ENCODE measurements at places on chromosomes 3 and 15.

GRCh38 chr15:38002883-38003477 is 68.5 kb downstream of the TMCO5A start:
- DNase-seq = no peak

DNA sequence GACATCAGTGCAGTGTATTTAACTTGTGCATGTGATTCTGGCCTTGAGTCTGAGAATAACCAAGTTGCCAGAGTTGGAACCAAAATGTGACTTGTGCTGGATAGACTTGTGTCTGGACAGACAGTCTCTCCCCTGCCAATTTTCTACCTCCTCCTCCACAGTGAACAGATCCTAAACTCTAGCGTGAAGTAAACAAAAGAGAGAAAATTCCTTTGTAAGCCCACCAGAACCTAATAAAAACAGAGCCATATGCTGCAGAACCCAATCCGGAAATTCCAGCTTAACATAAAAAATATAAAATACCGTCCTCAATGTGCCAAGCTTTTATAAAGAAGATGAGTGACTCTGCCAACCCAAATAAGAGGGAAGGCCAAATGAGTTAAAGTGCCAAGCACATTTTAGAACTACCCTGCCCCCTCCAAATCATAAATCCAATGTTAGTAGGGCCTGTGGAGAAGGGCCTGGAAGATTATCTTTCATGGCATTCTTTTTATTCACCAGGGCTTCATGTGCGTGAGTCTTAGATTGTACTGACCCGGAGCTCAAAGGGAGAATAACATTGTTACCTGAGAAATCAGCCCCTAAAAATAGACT is 344.6 kb upstream of the PROK2 start:
- no peak for DNase-seq

- no peak for DNase-seq
These were observed 55.5 kb upstream of the GNB4 start for GRCh38 chr3:179506792-179507191.

DNA sequence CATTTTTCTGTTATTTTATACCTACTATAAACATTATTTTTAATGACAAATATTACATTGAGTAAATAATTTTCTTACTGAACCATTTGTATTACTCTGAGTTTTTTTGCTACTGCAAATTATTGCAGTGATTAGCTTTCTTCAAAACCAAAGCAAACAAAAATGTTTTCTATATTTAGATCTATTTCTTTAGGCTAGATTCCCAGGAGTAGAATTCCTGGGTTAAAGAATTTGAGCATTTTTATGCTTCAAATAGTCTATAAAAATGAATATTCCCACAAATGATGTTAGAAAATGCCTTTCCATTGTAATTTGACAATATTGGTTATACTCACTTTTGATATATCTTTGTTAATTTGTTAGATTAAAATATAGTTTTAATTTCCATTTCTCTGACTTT is 76.8 kb downstream of the LEKR1 start:
- no peak for DNase-seq

GRCh38 chr15:70036585-70037291 is 61.0 kb downstream of the TLE3 start:
- DNase-seq = no peak

DNA sequence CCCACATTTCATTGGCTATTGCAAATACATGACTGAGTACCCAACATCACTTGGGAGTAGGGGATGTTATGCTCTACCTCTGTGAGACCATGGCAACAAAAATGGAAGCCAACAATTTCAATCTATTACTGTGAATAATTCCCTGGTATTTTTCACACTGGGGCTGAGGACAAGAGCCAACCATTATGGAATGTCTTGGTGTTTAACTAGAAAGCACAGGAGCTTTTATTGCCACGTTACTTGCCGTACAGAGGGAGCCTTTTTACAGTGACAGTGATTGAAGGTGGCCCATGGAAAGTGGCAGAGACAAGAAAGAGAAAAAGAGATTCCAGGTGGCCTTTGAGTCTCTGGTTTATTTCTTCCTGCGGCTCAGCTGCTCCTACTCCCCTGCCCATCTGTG is 105.7 kb upstream of the TBC1D5 start:
- DNase-seq = no peak

DNA sequence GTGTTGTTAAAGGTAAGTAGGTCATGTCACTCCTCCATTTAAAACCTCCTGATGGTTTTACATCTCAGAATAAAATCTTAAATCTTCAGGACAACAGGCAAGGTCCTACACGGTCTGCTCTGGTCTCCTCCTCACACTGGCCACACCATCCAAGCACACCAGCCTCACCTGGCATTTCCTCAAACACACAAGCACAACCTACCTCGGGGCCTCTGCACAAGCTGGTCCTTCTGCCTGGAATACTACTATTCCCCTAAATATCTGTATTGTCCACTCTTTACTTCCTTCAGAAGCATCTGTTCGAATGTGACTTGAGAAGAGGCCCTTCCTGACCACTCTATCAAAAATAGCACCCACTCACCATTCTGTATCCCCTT is 1.8 kb downstream of the GORASP1 start:
- no peak for DNase-seq

DNA sequence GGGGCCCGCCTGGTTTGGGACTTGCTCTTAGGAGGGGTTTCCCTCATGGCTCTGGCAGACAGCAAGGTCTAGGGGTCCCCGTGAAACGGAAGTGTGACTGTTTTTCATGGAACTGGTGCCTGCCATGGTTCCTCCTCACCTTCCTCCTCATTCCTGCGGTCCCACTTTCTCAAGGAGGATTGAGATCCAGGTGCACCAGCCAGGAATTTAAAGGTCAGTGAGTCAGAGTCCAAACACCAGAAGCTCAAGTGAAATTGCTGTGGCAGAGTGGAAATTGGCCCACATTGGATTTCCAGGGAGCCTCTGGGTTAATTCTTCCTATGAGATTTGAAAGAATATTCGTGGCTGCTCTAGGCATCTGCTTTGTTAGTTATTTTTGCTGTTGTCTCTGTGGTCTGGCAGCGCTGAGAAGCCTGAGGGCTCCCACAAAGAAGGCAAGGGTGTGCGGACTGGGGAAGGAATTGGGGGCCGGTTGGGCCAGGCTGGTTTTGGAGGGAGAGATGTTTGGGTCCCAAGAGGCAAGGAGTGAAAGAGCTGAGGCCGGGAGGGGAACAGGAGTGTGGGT is 60.4 kb upstream of the TNFAIP8L3 start:
- DNase-seq = no peak

DNA sequence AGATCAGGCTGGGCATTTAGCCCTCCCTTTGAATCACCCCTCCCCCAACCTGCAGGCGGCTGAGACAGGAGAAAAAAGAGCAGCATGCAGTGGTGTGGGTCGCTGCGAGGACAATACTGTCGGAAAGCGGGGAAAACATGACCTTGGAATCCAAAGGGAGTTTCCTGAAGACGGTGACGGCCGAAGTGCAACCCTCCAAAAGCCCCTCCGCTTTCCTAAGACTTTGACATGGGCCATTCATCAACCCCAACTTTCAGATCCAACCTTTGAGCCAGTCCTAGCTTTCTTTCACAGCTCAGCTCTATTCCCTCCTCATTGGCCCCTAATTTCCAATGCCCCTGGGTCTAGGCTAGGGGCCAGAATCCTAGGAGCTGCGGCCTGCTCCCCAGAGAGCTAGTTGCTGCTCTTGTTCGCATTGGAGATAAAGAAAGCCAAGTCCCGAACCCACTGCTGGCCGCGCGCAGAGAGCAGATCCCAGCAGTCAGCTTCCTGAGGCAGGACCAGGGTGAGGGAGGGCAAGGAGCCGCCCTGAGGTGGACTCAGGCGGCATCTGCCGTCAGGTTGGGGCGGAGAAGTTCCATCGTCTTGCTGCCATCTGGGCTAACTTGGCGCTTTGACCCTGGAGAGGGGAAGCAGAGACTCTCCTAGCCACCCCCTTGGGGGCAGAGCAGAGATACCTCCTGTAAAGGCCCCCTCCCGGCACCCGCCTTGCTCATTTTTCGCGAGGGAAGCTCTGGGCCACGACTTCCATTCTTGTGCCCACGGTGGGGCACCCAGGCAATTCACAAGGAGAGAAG is 914 bp downstream of the ZIC4 start:
- DNase-seq = peak; percentile 44

- no peak for DNase-seq
These were observed 793 bp downstream of the SLC30A4 start for GRCh38 chr15:45521596-45522327.

- DNase-seq = no peak
These were observed 2.0 kb upstream of the NR1I2 start for GRCh38 chr3:119779731-119780383.

- DNase-seq = no peak
These were observed 267.8 kb downstream of the RAP2B start for GRCh38 chr3:153429821-153430220.

DNA sequence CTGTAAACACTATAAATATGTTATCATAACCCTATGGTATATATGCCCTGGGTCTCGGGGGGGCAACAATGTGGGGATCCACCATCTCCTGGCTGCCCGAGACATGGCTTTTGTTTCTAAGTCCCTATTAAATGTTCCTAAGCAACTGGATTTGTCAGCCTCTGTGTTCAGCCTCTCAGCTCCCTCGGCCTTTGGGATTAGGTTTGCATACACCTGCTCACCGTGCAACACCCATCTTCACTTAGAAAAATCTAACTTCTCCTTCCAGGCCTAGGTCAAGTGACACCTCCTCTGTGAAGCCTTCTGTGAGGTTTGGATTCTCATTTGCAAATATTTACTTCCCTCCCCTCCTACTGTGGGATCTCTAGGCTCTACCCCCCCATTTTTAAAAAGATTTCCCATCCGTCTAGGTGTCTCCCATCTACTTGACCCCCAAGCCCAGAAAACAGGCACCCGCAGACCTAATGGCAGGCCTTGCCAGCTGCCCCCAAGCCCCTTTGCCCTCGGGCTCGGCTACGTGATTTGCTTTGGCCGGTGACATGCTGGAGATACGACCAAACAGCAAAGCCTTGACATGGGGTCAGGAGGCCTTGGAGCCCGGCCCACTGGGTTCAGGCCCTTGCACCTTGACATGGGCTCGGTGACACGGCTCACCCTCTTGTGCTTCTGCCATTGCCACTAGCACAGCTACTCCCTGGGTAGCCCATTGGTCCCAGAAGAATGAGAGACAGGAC is 66.0 kb upstream of the BLM start:
- DNase-seq = no peak

GRCh38 chr15:91141097-91141496 is 41.0 kb downstream of the SV2B start:
- DNase-seq = no peak

GRCh38 chr3:148269816-148270215 is 427.9 kb upstream of the AGTR1 start:
- no peak for DNase-seq

DNA sequence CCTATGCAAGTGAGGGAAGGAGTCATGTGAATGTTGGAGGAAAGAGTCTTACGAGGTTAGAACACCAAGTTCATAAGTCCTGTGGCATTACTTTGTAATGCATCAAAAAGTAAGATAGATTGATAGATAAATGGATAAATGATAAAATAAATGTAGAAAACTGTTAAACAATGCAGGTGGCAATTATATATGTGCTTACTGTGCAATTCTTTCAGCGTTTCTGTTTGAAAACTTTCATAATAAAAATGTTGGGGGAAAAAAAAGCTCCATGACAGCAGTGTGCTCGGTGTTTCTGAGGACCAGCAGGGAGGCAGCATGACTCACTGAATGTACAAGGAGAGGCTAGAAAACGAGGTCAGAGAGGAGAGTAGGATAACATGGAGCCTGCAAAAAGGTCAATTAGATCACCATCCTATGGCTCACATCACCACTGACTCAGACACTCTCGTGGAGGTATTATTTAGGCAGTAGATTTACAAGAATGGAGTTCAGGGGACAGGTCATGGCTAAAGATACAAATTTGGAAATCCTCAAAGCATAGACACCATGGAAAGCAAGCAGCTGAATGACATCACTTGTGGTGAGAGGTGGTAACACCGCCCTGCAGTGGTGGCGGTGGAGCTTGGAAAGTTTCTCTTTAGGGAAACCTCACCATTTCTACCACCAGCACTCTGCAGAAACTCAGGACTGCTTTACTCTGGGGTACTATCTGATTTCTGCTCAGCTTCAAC is 219.8 kb downstream of the CTNNB1 start:
- DNase-seq = no peak

DNA sequence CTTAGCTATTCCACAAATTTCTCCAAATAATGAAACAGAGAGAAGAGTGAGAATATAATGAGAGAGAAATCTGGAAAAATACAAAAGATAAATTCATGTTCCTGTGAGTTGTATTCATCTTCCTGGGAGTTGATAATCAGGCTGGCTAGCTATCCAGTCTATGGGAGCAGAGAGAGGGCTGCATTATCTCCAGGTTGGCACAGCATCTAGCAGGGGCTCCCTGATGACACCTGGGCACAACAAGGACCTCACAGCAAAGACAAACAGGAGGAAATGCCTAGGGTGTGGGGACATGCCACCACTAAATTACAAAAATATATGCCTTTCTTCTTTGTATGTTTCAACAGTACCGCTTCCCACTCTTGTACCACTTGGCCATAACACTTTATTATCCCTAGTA is 1.9 kb downstream of the EHD4 start:
- DNase-seq = peak; percentile 17

GRCh38 chr3:21477541-21478288 is 273.3 kb downstream of the ZNF385D start:
- DNase-seq = no peak

DNA sequence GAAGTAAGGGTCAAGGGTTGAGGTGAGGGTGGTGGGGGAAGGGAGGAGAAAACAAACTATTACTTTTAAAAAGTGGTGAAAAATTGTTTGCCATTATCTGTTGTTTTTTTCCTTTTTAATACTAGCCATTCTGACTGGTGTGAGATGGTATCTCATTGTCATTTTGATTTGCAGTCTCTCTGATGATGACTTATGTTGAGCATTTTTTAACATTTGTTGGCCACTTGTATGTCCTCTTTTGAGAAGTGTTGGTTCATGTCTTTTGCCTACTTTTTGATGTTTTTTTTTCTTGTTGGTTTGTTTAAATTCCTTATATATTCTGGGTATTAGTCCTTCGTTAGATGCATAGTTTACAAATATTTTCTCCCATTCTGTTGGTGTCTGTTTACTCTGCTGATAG is 185.9 kb upstream of the ANKRD28 start:
- no peak for DNase-seq

DNA sequence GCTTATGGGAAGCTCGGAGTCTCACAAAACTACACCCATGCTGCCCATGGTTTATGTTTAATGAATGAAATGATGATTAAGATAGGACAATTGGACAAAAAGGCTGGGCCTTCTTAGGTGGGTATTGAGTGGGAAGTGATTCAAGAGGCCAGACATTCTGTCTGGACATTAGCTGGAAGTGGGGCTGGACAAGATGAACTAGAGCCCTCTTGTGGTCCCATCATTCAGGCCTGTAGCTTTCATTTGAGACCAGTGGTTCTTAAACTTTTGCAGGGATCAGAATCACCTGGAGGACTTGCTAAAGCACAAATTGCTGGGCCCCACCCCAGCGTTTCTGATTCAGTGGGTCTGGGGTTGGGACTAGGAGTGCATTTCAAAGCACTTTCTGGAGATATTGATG is 290.4 kb upstream of the CTDSPL start:
- DNase-seq = no peak

GRCh38 chr3:195263193-195263924 is 7.6 kb downstream of the XXYLT1 start:
- no peak for DNase-seq

- DNase-seq = no peak
These were observed 54.5 kb downstream of the KIF9 start for GRCh38 chr3:47228088-47228487.
